Hypothalamus (tissue), 51 donors: ENCODE measurements at places on chromosomes 3 and 15.
A peak's percentile ranks its signal among the peaks of the same experiment; 100 is the strongest.

DNA sequence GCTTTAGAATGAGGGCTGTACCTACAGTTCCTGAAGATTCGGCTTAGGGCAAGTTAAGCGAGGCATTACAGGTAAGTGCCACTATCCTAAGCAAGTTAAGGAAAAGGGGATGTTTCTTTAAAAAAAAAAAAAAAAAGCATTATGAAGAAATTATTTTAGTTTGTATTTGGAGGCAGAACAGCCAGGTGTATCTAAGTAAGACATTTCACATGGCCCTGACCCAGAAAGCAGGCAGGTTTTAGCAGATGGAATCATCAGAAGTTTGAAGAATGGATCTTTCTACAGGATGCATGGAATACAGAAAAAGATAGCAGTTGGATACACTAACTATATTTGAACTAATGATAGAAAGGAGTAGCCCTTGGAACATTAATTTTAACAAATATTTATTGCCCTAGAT is 105.6 kb downstream of the OSBPL10 start:
- no peak for DNase-seq

DNA sequence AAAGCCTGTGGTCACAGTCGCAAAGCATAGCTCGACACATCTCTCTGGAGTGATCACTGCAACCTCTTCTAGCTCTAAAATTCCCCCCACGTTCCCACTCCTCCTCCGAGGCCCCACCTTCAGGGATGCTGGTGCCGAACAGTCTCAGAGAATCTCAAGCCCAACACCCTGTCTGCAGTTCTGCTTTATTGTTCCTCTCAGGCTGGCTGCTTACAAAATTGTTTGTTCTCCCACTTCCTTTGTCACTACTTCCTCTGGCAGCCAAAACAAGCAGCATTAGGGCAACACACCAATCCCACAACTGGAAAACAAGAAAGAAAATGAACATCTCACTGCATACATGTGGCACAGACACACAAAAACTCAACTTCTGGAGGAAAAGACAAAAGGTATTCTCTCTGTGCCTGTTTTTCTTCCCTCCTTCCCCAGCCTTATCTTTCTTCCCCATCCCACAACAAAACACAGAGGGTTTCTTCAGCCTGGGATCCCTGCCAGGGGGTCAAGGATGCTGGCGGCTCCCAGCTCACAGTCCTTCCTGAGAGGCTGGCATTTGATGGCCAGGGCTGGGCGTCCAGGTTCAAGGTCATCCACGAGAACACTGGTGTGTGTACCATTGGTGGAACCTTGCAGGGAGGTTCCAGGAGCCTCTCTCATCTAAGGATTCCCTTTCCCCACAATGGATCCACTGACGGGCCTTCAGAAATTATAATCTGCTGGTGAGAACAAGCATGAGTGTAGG is 108.4 kb downstream of the TMCO5A start:
- peak; percentile 5 for DNase-seq

- DNase-seq: no peak
These were observed at the start of gene GADL1 for GRCh38 chr3:30894521-30895251. Gene GADL1, minus strand, starts transcription at chr3:30894661. Its CDS starts 47 bp downstream, at chr3:30894614.

GRCh38 chr3:8765528-8765927 is 3.9 kb downstream of the OXTR start:
- no peak for DNase-seq

GRCh38 chr15:94476686-94477085 is 245.3 kb downstream of the MCTP2 start:
- no peak for DNase-seq

- no peak for DNase-seq
These were observed 7.1 kb downstream of the BLOC1S6 start for GRCh38 chr15:45594319-45594718.

DNA sequence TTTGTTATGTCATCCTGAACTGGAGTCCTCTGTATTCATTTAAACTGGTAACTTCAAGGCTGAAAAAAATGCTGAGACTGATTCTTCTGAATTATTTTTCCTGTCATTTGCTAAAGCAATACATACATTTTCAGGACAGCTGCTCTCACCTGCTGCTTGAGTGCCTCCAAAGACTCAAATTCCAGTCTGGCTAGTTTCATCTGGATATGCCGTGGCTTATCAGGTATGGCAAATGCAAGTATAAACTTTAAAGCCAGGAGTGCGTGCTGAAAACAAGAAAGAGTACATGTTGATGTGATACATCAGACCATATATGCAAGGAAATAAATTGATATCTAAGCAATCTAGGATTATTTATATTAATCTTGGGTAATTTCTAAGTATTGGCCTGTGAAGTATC is 146.1 kb downstream of the SNRK start:
- no peak for DNase-seq

DNA sequence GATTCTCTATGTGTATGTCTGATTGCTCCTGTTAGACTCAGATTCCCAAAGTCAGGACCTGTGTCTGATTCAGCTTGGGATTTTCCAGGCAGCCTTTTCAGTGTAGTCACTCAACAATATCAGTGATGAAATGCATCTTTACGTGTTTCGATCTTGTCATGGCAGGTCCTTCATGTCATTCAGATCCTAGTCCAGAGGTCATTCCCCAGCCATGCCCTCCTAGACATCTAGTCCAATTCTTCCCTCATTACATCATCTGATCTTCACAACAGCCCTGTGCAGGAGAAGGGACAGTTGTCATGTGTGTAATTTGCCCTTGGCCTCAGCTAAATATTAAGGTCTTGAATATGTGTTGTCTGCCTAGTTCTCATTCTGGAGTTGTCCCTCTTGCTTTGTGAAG is 153.2 kb upstream of the NR2E3 start:
- no peak for DNase-seq

GRCh38 chr3:148903941-148904340 is 38.8 kb downstream of the CPA3 start:
- no peak for DNase-seq

GRCh38 chr3:80696280-80696679 is 928.5 kb upstream of the ROBO1 start:
- DNase-seq: no peak

DNA sequence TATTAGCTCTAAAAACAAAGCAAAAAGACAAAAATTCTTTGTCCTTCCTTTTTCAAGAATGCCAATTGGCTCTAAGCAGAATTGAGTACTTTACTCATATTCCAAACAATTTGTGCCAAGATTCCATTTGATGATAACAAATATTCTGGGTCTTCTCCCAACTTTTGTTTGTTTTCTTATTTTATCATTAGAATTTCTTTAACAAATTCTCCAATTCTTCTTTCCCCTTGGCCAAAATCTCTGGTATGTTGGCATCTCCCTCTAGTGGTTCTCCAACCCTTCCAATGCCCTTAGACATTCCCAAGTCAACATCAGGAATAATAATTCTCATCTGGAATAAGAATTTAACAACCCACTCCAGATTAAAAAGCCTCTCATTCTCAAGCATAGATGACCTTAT is 5.3 kb downstream of the CPOX start:
- no peak for DNase-seq

- no peak for DNase-seq
These were observed 159.4 kb downstream of the CDIN1 start for GRCh38 chr15:36738817-36739216.

GRCh38 chr3:187516446-187517185 is 148.4 kb downstream of the RTP4 start:
- DNase-seq: no peak

GRCh38 chr3:177122183-177122856 is 75.0 kb downstream of the TBL1XR1 start:
- no peak for DNase-seq

GRCh38 chr15:70066004-70066403 is 31.7 kb downstream of the TLE3 start:
- DNase-seq: no peak

DNA sequence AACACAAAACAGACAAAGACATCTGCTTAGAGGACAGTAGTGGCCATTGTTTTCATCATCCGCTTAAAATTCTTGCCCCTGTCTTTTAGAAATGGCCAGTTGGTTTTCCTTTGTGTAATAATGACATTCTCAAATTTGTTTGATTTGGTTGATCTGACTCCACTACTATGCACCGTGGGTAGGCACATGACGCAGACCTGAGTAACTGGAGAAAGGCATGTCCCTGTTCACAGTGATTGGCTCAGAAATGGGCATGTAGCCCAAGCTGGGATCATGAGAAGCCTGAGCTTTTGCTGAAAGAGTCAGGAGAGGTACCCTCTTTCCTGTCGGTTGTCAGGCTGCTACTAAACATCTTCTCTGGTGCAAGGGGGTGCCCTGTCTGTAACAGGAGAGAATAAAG is 36.6 kb upstream of the MAGI1 start:
- DNase-seq: no peak

GRCh38 chr15:61459785-61460707 is 230.9 kb upstream of the RORA start:
- no peak for DNase-seq

DNA sequence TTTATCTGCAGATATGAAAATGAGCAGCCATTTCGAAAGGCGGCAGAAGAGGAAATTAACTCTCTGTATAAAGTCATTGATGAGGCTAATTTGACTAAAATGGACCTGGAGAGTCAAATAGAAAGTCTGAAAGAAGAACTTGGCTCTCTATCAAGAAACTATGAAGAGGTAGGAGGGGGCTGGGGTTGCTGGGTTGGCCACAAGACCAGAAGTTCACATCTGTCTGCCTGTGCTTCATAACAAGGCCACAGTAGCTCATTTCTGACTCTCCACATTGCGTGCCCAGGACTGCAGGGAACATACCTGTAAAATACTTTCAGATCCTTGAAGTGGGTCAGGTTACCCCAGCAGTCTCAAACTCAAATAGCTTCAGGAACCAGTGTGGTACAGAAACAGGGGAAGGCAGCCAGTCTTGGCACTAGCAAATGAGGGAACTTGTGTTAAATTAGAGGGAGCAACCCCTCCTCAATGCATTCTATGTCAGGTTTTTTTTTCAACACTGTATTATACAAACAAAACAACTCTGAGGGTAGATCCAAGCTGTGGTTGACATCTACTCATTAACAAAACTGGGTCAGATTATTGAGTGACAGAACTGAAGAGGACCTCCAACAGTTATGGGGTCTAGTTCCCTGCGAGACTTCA is 48.7 kb downstream of the BFSP2 start:
- DNase-seq: no peak

DNA sequence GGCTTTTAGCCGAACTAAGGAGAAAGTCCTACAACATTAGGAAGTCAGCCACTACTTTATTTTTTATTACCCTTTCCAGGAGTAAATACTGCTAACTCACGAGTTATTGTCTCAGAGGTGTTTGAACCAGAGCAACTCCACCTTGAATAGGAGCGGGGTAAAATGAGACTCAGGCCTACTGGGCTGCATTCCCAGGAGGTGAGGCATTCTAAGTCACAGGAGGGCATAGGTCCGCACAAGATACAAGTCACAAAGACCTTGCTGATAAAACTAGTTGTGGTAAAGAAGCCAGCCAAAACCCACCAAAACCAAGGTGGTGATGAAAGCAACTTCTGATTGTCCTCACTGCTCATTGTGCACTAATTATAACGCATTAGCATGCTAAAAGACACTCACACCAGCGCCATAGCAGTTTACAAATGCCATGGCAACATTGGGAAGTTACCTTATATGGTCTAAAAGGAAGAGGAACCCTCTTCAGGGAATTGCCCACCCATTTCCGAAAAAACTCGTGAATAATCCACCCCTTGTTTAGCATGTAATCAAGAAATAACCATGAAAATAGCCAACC is 555.9 kb downstream of the IGSF11 start:
- no peak for DNase-seq

DNA sequence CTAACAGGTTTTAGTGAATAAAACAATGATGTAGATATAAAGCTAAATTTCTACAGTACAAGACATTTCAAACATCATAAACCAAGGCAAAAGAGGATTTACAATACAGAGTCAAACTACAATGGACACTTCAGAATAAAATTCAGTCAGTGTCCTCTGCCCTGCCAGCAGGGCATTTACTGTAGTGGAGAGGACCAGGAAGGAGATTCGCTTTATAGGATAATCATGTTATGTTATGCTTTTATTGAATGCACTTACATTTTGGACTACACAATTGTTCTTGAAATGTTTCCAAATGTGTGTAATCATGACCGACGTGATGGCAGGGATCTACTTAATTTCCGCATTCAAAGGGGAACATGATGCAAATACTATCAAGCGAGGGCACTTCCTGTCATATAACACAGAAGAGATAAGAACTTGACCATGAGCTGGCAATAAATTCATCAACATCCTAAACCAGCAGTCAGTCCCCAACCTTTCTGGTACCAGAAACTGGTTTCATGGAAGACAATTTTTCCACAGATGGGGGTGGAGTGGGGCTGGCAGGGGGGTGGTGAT is 925.6 kb downstream of the FHIT start:
- DNase-seq: no peak

- no peak for DNase-seq
These were observed 5.4 kb downstream of the DNAH1 start for GRCh38 chr3:52321481-52321880.

- DNase-seq: no peak
These were observed 32.8 kb downstream of the XXYLT1 start for GRCh38 chr3:195238081-195238571.

- peak; percentile 3 for DNase-seq
These were observed 154.4 kb downstream of the TUSC7 start for GRCh38 chr3:116863822-116864589.

DNA sequence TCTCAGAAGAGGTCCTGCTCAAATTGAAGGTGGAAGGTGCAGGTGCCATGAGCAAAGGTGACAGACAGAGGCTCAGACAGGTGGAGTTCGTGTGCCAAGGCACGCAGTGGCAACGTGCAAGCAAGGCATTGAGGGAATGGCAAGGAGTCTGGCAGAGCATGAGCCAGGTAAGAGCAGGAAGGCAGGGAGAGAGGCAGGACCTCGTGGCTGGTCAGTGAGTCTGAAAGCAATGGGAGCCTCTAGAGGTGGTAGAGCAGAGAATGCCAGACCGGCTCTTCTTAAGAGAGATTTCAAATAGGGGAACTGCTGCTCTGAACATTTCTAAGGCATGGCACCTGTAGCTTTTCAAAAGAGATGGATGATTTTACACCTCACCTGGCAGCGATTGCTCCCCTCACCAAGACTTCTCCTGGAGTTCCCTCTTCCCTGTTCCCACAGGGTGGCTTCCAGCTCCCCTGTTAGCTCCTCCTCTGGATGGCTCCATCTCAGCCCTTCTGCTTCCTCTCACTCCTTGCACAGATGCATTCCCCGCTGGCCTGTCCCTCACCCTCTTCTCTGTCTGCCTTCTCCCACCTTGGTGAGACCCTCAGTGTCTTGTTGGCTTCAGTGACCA is 2.7 kb downstream of the MYO5C start:
- no peak for DNase-seq

DNA sequence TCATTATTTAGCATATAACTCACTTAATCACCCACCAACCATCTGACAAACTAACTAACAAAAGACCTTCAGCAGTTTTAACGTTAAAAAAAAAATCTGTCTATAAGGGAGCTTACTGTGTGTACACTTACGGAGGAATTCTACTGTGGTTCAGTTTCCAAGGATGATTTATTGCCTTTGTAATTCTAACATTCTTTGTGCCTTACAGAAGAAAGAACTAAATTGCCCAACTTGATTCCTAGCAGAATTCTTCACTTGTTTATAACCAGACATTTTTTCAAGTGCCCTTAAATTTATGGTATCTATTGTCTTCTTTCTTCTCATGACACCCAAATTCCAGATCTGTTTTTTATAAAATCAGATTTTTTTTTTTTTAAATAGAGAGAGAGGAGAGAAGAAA is 119.7 kb upstream of the IGSF10 start:
- no peak for DNase-seq

GRCh38 chr3:112948346-112948838 is 26.5 kb downstream of the CD200R1 start:
- no peak for DNase-seq
